ENCODE measurements at places on chromosomes 3 and 15.

DNA sequence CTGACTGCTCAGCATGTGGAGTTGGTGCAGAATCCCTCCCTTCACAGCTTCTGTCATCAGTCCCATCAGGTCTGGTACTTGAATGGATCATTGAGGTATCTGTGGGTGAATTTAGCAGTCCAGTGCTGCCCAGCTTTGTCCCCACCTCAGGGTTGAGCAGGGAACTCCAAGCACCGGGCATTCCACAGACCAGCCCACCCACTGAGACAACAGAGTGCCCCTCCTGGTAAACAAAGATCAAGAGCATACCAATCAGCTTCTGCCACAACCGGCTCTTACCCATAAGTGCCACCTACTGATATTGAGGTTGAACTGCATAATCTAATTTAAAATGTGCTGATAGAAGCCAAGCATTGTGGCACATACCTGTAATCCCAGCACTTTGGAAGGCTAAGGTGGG is 57.1 kb upstream of the FXR1 start:
- DNase-seq, result no peak

DNA sequence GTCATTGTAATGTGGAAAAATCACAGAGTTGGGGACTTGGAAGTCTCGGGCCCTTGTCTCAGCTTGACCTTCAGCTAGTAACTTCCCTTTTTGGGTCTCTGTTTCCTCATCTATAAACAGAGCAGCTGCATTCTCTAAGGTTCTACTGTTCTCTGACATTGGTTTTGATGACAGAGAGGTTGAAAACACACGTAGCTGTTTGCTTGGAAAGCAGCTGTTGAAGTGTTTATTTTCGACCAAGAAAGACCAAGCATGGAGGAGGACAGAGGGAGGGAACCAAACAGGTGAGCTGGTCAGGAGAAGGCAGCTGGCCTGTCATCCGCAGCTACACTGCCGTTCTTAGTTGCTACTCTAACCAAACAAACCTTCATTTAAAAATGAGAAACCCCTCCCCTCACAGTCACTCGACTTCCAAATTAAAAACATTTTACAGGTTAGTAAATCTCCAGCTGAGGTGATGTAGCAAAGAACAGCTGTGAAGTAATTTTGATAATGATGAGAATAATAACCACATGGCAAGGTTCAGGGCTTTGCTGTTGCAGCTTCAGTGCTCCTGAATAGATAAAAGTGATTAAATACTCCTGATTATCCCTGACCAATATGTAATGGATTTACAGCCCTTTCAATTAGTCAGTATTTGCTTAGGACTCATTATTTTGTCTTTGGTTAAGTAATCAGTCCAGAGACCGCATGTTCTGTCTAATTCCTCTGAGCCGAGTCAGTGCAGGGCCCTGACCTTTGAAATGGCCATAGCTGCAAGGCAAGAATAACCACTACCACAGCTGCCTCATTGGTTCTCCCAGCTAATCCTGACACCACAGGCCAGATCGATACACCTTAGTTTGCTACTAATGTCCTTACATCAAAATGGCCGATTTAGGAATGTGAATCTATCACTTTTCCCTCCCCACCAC is 65.3 kb downstream of the MEIS2 start:
- DNase-seq, result no peak

- peak; percentile 56 for DNase-seq
Measured at GRCh38 chr3:107240183-107241091, 136.8 kb upstream of the CCDC54 start.

DNA sequence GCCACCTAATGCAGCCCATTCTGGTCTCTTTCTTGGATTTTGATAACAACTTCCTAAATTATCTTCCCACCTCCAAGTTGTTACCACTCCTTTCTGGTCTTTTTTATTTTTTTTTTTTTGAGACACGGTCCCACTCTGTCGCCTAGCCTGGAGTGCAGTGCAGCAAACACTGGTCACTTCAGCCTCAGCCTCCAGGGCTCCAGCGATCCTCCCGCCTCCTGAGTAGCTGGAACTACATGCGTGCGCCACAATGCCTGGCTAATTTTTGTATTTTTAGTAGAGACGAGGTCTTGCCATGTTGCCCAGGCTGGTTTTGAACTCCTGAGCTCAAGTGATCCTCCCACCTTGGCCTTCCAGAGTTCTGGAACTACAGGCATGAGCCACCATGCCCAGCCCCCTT is 92.8 kb upstream of the BHLHE40 start:
- no peak for DNase-seq

DNA sequence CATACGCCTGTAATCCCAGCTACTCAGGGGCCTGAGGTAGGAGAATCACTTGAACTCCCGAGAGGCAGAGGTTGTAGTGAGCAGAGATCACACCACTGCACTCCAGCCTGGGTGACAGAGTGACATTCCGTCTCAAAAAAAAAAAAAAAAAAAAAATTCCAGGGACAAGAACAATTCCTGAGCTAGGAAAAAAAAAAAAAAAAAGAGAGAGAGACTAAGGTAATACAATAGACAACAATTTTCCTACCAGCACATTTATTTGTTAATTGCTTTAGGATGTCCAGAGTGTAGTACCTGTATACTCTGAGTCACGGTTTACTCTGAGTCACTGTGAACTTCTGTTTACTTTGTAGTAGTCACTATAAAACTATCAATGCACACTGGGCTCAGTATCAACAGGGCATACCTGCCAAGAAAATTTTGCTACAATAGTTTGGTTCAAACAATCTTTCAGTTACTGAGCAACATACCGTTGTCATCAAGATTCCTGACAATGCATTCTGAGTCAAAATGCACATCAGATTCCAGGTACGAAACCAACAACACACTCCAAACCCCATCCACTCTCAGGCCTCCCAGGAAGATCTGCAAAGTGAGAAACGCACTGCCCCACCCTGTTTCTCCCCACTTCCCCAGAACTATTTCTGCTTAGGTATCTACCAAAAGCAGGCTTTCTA is 28.3 kb downstream of the IGF2BP2 start:
- DNase-seq, result no peak

All from stimulated activated naive CD4-positive, alpha-beta T cell (primary cell).